GM12864 (cell line): ENCODE measurements at places on chromosomes 11 and 22.
A peak's percentile ranks its signal among the peaks of the same experiment; 100 is the strongest.

DNA sequence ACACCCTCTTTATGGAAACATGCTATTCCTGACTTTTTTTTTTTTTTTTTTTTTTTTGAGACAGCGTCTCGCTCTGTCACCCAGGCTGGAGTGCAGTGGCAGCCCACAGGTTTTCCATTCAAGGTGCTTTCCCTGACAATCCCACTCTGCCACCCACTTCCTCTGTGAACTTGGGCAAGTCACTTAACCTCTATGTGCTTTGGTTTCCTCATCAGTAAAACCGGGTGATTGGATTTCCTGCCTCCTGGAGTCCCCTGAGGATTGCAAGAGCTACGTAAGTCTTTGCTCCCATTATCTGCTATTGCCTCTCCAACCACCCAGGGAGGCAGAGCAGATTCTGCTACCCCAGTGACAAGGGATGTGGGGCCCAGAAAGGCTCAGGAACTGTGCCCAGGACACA, 54.1 kb downstream of the CELSR1 start:
- DNase-seq, result no peak

GRCh38 chr11:24295360-24295759, 201.5 kb upstream of the LUZP2 start:
- DNase-seq, result no peak

GRCh38 chr11:33829430-33830141, 55.3 kb upstream of the FBXO3 start:
- peak; percentile 33 for DNase-seq

DNA sequence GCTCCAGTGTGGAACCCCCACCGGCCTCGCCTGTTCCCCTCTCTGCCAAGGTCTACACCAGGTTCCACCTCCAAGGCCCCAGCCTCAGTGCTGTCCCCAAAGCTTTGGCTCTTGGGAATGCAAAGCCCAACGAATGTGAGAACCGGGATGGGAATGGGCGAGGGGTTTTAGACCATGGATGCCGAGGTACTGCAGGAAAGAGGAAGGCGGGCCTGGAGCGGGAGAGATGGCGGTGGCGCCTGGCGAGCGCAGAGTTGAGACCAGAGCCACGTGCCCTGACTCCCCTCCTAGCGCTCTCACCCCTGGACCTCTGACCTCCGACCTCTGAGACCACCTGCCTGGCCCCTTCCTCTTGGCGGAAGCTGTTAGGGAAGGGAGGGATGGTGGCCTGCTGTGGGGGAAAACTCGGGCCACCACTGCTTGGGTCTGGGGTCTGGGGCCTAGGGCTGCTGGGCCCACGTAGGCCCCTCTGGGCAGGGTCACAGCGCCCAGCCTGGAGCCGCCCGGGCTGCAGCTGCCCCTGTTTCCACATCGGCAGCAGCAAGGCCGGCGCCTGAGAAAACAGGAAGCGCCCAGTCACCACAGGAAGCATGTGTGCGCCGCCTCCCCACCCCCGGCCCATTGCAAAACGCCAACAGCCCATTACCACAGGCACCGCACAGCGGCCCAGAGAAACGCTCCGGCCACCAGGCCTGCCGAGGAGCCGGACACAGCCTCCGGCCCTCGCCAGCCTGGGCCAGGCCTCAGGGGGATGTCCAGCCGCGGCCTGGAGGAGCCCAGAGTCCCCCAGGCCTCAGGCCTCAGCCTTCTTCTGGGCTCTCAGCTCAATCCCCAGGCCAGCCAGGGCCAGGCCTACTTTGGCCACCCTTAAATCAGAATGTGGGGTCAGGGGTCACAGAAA, 13.8 kb upstream of the SLC39A13 start:
- no peak for DNase-seq

- no peak for DNase-seq
Observed at GRCh38 chr11:120707663-120708062, 196.1 kb downstream of the GRIK4 start.

DNA sequence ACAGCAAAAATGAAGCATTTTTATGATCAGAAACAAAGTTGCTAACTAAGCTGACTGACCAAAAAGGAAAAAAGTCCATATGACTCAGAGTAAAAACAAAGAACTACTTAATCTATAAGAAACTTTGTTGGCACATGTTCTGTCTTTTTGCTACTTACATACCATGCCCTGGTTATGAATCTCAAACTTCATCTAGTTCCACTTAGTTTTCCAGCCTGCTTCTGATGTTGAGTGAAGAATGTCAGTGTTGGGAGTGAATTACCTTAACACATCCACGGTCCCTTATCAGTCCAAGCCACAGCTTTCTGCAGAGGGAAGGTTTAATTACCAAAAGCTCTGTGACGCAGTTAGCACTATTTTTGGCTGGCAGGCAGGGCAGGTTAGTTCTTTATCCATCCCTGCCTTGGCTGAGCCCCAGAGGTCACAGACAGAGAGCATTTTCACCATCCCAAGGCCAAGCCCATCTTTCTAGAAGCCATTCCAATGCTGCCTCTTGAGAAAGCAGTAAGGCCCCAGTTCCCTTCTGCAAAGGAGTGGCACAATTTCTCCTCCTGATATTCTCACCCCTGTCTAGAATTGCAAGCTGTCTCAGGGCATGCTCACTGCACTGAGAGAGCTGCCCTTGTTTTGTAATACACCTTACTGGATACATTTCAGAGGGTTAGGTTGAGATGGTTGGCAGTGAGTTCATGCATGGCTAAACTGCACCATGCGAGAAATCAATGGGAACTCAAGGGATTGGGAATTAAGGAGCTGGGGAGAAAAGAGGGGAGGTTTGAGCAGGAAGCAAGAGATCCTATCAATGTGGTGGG, 67.1 kb downstream of the SLC1A2 start:
- DNase-seq, result no peak

DNA sequence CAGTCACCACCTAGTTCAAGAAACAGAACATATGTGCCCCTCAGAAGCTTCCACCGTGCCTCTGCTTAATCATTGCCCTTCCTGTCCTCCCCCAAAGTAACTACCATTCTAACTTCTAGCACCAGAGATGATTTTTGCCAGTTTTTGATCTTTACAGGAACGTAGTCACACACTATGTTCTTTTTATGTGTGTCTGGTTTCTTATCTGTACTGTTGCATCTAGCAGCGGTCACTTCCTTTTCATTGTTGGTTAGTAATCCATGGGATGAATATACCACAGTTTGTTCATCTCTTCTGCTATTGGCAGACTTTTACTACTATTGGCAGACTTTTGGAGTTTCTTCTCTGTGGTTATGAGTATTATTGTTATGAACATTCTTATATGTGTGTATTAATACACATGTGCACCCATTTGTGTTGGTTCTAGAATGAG, 34.6 kb downstream of the SPECC1L start:
- no peak for DNase-seq

- no peak for DNase-seq
Observed at GRCh38 chr11:26187639-26188038, 144.3 kb upstream of the ANO3 start.

GRCh38 chr11:12505183-12505582, 127.8 kb downstream of the PARVA start:
- DNase-seq, result no peak

DNA sequence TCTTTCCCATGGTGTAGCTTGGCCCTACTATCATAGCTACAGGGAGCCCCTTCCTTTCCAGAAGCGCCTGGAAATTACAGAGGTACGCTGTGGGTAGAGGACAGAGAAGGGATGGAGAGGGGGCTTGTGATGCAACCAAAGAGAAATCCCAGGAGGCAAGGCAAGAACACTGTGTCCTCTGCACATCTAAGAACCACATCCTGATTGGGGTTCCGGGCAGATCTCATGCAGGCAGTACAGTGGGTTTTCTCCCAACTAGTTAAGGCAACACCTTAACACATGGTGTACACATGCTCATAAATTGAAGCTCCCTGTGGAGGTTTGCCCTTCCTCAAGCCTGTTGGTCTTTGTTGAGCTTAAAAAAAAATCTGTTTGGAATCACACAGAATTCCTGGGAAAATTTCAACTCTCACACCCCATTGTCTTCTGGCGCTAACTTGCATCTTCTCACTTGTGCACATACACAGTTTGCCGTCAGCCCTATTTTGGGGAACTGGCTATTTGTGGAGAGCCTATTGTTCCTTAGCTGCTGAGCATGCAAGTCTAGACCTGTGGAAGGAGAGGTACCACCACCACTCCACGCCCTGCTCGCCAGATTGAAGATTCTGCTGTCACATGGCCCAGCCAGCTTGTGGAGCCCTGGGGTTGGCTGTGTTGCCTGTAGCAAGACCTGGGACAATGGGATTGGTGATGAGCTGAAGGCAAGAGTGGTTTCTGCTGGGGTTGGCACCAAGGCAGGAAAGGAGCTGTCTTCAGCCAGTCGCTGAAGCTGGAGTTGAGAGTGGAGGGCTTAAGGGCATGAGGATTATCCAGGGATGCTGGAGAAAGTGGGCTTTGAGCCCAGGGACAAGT, 52.4 kb downstream of the ALX4 start:
- DNase-seq, result no peak

DNA sequence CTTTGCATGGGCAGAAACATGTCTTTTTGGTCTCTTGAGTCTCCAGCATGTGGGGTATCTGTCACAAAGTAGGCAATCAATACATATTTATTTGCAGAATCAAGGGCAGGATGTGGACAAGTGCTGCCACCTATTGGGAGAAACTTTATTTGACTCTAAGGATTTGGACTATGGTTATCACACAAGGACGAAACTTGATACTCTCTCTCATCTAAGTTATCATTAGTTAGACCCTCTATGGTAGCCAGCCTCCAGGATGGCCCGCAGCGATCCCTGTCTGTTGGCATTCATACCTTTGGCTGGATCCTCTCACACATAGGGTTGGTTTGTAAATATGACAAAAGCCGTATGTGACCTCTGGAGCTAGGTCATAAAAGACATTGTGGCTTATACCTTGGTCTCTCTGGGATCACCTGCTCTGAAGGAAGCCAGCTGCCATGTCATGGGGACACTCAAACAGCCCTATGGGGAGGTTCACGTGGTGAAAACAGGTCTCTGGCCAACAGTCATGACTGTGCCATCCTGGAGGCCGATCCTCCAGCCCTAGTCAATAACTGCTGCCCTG, 1.1 kb upstream of the FBXO7 start:
- no peak for DNase-seq

GRCh38 chr22:26097840-26098239, 71.4 kb upstream of the SEZ6L start:
- no peak for DNase-seq

DNA sequence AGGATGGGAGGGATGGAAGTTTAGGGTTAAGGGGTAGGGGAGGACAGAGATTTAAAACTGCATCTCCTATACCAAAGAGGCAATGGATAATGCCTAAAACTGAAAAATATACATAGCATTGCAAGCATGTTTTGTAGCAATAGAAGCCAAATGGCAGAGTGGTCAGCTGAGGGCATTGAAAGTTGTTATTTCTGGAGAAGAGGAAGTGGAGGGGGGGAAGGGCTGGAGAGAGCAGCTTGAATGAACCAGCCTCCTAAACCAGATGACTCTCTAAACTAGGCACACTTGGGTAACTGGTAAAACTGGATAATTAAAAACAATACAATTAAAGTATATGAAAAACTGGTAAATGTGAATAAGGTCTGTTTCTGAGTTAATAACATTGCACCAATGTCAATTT, 70.3 kb upstream of the TP53I11 start:
- DNase-seq, result no peak

DNA sequence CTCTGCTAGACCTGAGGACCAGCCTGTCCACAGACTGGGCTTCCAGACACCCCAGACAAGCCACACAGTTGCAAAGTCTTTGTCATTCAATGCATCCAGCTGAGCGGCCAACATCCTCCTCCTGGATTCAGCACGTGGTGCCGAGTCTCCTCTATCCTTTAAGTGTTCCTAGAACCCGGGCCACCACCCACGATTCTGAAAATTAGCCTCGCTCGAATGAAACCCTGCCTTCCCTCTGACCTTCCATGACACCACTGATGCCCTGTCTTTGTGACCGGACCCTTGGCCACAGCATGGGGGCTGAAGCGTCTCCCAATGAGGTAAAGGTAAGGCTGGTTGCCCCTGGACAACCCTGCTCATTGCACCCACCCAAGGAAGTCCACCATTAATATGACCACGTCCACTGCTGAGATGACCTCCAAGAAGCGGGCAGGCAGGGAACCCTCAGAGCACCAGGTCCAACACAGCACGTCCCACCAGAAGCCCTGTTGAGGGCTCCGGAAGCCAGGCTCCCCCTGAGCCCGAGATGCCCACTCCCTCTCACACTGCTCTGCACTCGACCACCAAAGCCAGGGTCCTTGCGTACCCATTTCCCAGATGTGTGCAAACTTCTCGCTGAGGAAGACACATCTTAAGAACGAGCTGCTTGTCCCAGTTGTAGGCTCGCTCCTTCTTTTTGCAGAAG, 279.0 kb downstream of the CTTN start:
- DNase-seq, result no peak

DNA sequence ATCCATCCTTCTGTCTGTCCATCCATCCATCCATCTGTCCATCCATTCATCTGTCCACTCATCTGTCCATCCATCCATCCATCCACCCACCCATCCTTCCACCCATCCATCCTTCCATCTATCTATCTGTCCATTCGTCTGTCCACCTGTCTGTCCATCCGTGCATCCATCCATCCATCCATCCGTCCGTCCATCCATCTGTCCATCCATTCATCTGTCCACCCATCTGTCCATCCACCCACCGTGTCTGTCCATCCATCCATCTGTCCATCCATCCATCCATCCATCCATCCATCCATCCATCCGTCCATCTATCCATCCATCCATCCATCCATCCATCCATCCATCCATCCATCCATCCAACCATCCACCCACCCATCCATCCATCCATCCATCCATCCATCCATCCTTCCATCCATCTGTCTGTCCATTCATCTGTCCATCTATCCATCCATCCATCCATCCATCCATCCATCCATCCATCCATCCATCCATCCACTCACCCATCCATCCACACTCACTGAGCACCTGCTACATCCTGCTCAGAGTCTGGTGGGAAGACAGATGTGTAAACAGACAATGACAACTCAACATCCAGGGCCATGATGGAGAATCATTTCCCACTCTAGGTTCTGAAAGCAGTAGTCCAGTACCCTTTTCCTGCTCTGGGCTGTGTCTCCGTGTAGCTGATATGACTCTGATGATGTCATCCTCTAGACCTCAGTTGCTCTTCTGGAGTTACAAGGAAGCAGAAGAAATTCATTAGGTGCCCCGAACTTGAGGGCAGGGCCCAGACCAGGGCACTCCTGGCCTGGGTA, 30.8 kb upstream of the MYEOV start:
- DNase-seq, result no peak

DNA sequence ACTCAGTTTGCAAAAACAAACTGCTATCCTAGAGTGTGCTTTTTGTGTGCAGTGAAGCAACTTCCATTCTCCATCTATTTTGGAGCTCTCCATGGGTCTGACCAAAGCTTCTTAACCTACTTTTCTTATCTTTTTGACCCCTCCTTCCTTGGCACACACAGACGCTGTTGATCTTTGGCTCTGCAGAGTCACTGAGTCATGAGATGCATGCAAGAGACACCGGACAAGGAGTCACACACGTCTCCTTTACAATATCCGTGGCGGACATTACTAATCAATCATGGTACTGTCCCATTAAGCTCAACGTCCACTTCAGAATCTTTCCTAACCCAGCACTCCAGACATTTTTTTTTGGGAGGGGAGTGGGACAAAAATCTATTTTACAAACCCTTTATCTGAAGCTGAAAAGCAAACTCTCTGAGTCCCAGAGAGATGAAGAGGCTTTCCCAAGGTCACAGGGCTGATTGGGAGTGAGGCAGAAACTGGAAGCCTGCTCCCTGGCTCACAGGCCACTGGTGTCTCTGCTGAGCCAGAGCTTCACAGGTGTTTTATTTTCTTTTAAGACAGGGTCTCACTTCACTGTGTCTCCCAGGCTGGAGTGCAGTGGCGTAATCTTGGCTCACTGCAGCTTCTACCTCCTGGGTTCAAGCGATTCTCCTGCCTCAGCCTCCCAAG, 165.8 kb upstream of the SYT13 start:
- DNase-seq, result no peak
